ENCODE measurements at places on chromosomes 6 and 20.
A peak's percentile ranks its signal among the peaks of the same experiment; 100 is the strongest.

DNA sequence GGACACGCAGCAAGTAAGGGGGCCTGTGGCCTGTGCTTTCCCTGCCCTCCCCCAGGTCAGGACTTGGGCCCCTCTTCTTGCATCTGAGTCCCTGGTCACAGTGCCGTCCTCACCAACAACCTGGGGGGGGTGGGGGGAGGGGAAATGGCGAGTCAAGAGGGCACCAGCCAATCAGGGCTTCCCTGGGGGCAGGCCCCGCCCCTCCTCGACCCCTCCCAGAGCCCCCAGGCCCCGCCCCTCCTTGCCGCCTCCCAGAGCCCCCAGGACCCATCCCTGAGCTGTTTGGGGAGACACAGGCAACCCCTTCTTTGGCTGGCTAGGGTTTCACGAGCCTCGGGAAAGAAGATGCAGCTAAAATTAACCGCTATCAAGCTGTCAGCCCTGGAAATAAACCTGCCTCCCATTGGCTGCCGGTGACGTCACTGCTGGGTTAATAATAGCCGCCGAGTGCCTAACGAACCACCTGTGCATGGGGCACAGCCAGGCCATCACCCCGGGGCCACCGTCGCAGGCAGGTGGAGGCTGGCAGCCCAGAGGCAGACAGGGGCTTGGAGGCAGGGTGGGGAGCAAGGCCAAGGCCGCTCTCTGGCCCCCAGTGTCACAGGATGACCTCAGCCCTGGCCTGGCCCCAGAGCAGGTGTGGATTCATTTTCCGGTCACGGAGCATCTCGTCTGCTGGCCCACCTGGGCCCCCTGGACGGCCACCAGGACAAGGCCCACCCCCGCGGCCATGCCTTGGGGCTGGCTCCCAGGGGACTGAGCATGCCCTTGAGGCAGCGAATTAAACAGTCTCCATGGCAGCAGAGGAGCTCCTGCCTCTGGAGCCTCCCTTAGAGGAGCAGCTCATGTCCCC, 3.2 kb upstream of the EEF1A2 start:
- DNase-seq: no peak

- DNase-seq: no peak
These were observed 28.3 kb downstream of the NFATC2 start for GRCh38 chr20:51514249-51514648.

DNA sequence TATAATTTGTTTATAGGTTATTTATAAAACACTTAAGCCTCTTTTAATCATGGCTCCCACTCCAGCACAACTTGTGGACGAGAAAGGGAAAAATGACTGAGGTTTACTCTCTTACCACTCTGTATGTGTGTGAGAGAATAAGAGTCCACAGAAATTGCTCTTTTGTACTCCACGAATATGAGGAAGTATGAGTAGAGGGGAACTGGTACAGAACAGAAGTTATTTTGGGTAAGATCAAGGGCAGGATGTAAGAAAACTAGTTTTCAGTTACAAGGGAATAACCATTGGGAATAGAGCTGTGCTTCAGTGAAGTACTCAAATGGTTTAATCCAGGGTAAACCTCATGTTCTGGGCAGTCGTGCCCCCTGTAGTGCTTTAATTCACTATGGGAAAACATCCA, 72.6 kb downstream of the REV3L start:
- no peak for DNase-seq

- no peak for DNase-seq
These were observed 112.1 kb downstream of the BCAS1 start for GRCh38 chr20:53958260-53958659.

GRCh38 chr20:58553166-58553696, 38.0 kb upstream of the APCDD1L start:
- DNase-seq: no peak

GRCh38 chr6:43509984-43510826, at the start of gene LRRC73:
Gene LRRC73, minus strand, starts transcription at chr6:43510346. Its CDS starts 561 bp downstream, at chr6:43509785.
- DNase-seq: no peak

GRCh38 chr6:131657630-131658111, 20.6 kb downstream of the ENPP3 start:
- peak; percentile 85 for DNase-seq

GRCh38 chr20:1401451-1401907, 8.6 kb upstream of the FKBP1A start:
- DNase-seq: no peak

DNA sequence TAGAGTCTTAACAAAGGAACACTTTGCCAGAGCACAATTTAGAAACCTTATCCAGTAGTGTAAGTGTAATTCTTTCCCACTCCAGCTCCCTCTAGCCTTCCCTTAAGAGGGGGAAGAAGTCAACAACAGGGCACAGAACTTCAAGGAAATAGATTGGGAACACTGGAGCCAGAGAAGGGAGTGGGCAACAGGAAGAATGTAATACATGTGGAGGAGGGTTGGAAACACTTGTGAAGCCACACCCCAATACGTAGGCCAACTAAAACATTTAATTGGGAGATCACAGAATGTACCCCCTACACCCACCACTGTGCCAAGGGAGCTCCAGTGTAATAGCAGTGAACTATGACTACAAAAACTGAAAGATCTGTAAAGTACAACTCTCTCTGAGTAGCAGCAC, 735.7 kb upstream of the HS3ST5 start:
- DNase-seq: no peak

DNA sequence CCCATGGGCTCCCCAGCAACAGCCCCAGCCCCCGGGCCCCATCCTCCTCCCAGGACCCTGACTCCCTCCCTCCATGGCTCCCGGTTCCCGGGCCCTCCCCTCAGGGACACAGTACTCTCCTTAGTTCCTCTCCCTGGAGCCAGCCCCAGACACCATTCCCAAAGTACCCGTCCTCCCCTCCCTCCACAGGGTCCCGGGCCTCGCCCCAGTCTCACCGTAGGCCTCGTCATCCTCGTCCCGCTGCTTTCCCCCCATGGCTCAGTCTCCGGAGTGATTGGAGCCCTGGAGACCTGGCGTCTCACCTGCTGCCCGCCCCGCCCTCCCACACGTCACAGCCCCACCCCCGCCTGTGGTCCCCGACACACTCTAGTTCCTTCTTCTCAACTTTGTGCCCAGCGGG, at the start of gene SLC44A4:
SLC44A4 (minus strand) TSS at position 272 of the 400 bp plus-strand sequence; CDS start at position 255, 17 bp downstream.
- no peak for DNase-seq

GRCh38 chr20:37295001-37295400, 5.5 kb downstream of the MANBAL start:
- DNase-seq: peak; percentile 95

GRCh38 chr20:25584905-25585704, at the start of gene NINL:
Gene NINL, minus strand, starts transcription at chr20:25585531. Its CDS starts 58,944 bp downstream, at chr20:25526587.
- DNase-seq: no peak

GRCh38 chr6:169997930-169998218, 246.5 kb downstream of the ERMARD start:
- DNase-seq: no peak

GRCh38 chr6:168506460-168506859, 65.5 kb downstream of the SMOC2 start:
- DNase-seq: no peak

DNA sequence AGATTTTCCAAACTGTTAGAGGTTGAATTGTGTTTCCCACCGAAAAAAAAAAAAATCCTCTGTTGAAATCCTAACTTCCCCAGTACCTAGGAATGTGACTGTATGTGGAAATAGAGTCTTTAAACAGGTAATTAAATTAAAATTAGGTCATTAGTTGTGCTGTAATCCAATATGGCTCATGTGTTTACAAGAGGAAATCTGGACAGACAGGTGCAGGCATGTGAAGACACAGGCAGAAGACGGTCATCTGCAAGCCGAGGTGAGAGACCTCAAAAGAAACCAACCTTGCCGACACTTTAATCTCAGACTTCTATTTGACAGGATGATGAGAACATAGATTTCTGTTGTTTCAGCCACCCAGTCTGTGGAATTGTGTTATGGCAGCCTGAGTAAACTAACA, 28.6 kb upstream of the EZR start:
- DNase-seq: no peak

GRCh38 chr6:157135691-157136090, 187.6 kb downstream of the TMEM242 start:
- no peak for DNase-seq

GRCh38 chr6:28081486-28081751, 1.1 kb downstream of the ZNF165 start:
- DNase-seq: no peak

DNA sequence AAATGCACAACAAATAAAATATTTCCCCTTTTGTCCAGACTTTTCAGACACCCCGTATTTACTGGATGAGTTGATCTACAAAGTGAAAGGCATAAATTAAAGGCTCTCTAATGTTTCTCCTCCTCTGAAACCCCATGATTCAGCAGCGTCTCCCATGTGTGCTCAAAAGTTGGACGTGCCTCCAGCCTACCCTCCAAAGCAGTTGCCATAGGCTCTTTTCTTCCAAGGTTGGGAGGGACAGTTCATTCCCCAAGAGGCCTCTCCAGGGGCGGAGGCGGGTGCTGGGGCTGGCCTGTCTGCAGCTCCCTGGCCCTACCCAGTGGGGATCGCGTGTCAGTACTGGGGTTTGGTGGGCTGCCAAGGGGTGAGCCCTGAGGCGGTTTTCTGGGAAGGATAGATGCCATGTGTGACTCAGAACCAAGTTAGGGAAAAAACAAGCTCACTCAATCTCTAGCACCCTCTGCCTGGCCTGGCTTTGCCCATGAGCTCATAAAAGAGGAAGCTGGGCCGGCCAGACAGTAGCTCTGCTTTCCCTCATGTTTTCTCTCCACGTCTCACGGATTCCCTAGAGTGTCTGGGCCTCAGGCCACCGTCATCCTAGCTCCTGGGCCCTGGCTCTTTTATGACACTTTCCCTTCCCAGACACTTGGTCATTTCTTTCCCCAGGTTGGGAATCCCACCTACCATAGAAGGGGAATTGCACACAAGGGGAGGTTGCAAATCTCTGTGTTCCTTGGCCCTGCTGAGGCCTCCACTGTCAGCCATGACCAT, 8.0 kb upstream of the IER3 start:
- DNase-seq: peak; percentile 99

- DNase-seq: no peak
These were observed 11.3 kb upstream of the PTPRK start for GRCh38 chr6:128531696-128532095.

GRCh38 chr20:17969884-17970409, 1.1 kb downstream of the MGME1 start:
- no peak for DNase-seq

GRCh38 chr6:2920671-2921112, 17.6 kb upstream of the SERPINB9 start:
- no peak for DNase-seq

GRCh38 chr6:110944681-110945151, 13.8 kb upstream of the GTF3C6 start:
- peak; percentile 78 for DNase-seq

Data from AG09309 (cell line).